ENCODE measurements at places on chromosomes 2 and 18. TPM values are rescaled to one million over a fixed set of nuclear protein-coding genes. Genes with fewer than 3 reads are reported as not detected.

DNA sequence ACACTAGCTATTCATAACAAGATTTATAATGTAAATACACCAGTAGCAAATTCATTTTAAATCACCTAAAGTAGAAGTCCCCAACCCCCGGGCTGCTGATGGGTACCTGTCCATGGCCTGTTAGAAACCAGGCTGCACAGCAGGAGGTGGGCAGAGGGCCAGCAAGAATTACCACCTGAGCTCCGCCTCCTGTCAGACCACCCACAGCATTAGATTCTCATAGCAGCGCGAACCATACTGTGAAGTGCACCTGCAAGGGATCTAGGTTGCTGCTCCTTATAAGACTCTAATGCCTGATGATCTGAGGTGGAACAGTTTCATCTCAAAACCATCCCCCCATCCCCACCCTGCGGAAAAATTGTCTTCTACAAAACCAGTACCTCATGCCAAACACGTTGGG lies 71.3 kb downstream of the KANSL1L start:
- peaks cover 12% of the 10 kb centered on the region for H3K36me3 ChIP-seq
- no peaks in the 10 kb centered on the region for H3K4me1 ChIP-seq
- no peak for DNase-seq
- H3K4me3 ChIP-seq: no peak overlapping the region
- H3K27ac ChIP-seq: no peak overlapping the region

- H3K27me3 ChIP-seq: no peaks in the 10 kb centered on the region
- no peak for DNase-seq
- peak within 1 kb of the TSS; percentile 39 for H3K4me3 ChIP-seq
- H3K27ac ChIP-seq: no peak within 1 kb of the TSS
- H3K36me3 ChIP-seq: no peaks in the 10 kb centered on the region
These were observed at the start of gene MFSD2B for GRCh38 chr2:24009680-24010476. MFSD2B (plus strand) TSS chr2:24010085; CDS start chr2:24010097, 12 bp downstream.

DNA sequence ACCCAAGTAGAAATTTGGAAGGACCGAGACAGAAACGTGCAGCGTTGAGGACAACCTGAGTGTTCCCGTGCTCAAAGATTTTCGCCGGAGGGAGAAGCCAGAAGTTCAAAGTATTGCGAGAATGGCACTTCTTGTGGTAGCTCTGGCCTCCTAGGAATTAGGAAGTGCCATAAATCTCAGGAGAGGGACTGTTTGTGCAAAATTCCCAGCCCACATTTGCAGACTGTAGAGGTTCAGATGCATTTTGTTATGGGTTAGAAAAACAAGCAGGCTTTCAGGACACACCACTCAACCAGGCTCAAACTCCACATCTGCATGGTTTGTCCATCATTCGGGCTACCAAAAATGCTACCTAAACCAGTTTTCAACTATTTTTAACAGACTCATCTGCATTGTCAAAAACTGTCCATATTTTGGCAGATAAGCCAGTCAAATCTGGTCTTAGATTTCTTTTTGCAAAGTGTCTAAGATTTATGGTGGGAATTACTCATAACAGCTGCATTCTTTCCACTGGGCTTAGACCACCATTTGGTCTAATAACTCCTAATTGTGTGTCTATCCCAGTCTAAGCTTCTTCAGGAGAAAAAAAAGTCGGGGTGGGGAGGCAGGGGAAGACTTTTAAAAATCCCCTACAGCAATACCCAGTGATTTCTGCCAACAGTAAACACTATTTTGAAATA lies 422.9 kb downstream of the ARHGAP15 start:
- H3K27ac ChIP-seq: no peak overlapping the region
- no peak overlapping the region for H3K4me3 ChIP-seq
- H3K36me3 ChIP-seq: no peaks in the 10 kb centered on the region
- peaks cover 6% of the 10 kb centered on the region for H3K4me1 ChIP-seq
- no peak for DNase-seq

DNA sequence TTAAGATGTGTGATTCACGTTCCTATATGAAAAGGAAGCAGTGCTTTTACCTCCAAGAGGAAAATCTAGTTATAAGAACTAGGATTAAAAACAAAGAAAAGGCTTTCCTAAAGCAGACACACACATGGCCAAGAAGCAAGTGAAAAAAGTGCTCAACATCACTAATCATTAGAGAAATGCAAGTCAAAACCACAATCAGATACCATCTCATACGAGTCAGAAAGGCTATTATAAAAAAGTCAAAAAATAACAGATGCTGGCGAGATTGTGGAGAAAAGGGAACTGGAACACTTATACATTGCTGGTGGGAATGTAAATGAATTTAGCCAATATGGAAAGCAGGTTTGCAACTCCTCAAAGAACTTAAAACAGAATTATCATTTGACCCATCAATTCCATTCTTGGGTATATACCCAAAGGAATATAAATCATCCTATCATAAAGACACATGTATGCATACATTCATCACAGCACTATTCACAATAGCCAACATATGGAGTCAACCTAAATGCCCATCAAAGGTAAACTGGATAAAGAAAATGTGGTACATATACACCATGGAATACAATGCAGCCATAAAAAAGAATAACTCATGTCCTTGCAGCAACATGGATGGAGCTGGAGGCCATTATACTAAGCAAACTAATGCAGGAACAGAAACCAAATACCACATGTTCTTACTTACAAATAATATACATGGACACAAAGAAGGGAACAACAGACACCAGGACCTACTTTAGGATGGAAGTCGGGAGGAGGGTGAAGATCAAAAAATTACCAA lies 285.3 kb downstream of the RAD51AP2 start:
- no peaks in the 10 kb centered on the region for H3K4me1 ChIP-seq
- H3K27ac ChIP-seq: no peak overlapping the region
- H3K4me3 ChIP-seq: no peak overlapping the region
- H3K27me3 ChIP-seq: no peaks in the 10 kb centered on the region
- H3K36me3 ChIP-seq: no peaks in the 10 kb centered on the region

- DNase-seq: no peak
- no peaks in the 10 kb centered on the region for H3K4me1 ChIP-seq
- no peaks in the 10 kb centered on the region for H3K36me3 ChIP-seq
- H3K4me3 ChIP-seq: no peak overlapping the region
These were observed 658.6 kb upstream of the FANCL start for GRCh38 chr2:58899692-58900091.

DNA sequence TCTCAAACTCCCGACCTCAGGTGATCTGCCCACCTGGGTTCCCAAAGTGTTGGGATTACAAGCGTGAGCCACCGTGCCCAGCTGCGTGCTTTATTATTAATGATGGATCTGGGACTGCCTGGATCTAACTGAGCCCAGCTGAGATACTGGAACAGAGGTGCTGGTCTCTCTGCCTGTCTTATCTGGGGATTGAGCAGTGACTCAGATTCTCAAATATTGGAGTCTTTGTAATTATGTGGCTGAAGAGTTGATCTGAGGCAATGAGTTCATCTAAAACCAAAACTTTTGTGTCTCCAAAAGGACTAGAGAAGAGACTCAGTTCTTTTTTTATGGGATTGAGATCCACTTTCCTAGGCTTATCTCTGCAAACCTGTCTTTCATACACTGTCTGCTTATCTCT lies 16.3 kb downstream of the PLEKHB2 start:
- H3K27me3 ChIP-seq: no peaks in the 10 kb centered on the region
- no peaks in the 10 kb centered on the region for H3K4me1 ChIP-seq
- no peak overlapping the region for H3K27ac ChIP-seq
- no peak for DNase-seq
- H3K36me3 ChIP-seq: peaks cover 20% of the 10 kb centered on the region

DNA sequence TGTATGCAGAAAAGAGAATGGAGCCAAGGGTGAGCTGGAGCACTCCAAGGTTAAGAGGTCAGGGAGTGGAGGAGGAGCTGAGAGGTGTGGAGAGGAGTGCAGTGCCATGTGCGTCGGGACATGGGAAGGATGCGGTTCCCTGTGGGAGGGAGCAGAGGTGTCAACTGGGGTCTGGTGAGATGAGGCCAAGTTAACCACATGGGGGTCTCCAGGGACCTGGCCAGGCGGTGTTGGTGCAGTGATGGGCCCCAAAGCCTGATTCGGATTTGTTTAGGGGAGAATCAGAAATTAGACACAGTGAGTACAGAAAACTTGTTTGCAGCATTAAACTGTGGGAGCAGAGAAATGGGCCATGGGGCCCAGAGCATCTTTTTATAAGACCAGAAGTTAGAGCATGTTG lies 210.5 kb downstream of the LDLRAD4 start:
- DNase-seq: no peak
- no peak overlapping the region for H3K27ac ChIP-seq
- no peak overlapping the region for H3K4me3 ChIP-seq
- H3K27me3 ChIP-seq: no peaks in the 10 kb centered on the region
- H3K36me3 ChIP-seq: no peaks in the 10 kb centered on the region

DNA sequence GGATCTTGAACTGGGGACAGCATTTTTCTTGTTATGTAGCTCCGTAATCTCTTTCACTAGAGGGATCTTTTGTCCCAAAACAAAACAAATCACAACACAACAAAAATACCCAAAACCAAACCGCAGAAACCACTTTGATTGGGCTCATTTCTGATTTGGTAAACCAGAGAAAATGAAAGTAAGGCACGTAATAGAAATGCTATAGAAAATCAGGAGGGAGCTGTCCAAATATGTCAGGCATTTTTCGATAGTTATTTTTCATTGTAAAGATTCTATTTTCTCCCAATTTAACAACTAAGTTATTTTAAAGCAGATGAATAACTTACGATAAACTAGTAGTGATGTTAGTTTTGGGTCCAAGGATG lies 406.5 kb downstream of the XIRP2 start:
- H3K36me3 ChIP-seq: no peaks in the 10 kb centered on the region
- no peak overlapping the region for H3K27ac ChIP-seq
- no peaks in the 10 kb centered on the region for H3K27me3 ChIP-seq

DNA sequence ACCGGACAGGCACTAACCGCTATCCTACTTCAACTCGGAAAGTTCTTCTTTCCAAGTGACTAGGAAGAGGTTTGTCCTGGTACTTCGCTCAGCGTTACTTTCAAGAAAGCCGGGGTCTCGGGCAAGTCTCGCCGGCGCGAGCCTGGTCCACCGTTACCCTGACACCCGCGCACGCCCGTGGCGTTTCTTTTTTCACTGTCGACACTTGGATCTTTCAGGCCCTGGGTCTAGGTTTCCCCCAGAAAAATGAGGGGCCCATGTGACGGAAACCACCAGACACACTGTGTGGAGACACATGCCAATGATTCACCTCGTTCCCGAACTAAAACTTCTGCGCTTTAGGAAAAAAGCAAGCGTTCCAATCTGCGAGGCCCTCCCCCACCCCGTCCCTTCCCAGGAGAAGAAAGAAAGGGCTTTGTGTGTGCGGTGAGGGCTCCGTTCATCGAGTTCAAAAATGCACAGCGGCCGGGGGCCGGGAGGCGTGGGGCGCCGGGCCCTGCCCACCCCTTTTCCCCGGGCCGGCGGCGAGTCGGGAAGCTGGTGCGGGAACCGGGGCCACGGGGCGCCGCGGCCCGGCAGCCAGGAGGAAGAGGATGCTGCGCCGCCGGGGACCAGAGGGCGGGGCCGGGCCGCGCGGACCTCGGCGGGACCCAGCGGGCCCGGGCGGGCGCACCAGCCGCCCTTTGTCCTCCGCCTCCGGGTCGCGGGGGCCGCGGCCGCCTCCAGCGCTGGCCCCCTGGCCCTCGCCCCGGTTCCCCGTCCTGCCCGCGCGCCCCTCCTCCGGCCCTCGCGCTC lies 2.6 kb downstream of the ZNF521 start:
- no peaks in the 10 kb centered on the region for H3K36me3 ChIP-seq
- H3K4me3 ChIP-seq: peak overlapping the region; percentile 60
- no peaks in the 10 kb centered on the region for H3K27me3 ChIP-seq
- peaks cover 22% of the 10 kb centered on the region for H3K4me1 ChIP-seq
- H3K27ac ChIP-seq: peak overlapping the region; percentile 93

DNA sequence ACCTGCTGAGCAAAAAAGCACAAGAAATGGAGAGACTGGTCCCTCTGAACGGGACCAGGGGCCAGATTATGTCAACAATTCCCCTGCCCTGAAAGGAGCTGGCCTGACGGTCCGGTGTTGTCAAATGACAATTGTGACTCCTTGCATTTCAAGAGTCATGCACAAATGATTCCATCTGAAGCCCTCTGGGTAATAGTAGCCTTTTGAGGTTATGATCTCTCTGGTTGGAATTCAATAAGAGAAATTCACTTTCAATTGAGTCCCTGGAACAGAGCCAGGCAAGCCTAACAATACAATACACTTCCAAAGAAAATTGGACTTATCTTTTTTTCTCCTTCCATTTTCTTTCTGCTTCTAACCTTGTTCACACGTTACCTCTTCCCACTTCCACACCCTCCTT lies 116.9 kb downstream of the C1D start:
- no peaks in the 10 kb centered on the region for H3K36me3 ChIP-seq
- no peak overlapping the region for H3K4me3 ChIP-seq
- H3K4me1 ChIP-seq: no peaks in the 10 kb centered on the region
- no peak overlapping the region for H3K27ac ChIP-seq
- no peaks in the 10 kb centered on the region for H3K27me3 ChIP-seq

DNA sequence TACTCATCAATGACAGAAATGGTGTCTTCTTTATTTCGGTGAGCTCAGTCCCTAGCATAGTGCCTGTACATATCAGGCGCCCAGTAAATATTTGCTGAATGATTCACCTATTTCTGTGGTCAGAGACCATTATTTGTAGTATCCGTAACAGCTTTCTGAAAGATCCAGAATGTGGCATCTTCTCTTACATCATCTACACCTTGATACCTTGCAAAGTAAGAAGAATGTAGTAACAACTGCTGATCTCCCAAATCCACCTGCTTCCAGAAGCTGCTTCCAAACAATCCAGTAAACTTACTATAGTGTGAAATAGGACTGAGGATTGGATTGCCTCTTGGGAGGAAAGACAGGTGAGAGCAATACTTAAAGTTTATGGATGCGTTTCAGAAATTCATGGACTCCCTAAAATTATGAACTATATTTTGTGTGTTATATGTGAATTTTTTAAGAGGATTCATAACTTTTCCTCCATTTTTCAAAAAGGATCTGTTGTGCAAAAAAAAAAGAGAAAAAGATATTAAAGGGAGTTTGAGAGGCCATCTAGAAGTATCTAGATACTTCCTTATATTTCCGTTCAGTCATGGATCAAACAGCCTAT lies 945 bp upstream of the ASXL2 start:
- no peak overlapping the region for H3K27ac ChIP-seq
- H3K4me3 ChIP-seq: peak overlapping the region; percentile 58
- H3K36me3 ChIP-seq: no peaks in the 10 kb centered on the region

GRCh38 chr2:178811901-178812300 lies 4.7 kb upstream of the TTN start:
- no peak for DNase-seq
- H3K27ac ChIP-seq: no peak overlapping the region
- H3K36me3 ChIP-seq: no peaks in the 10 kb centered on the region

GRCh38 chr2:239815671-239816070 lies 209.5 kb downstream of the NDUFA10 start:
- H3K4me1 ChIP-seq: peaks cover 16% of the 10 kb centered on the region
- DNase-seq: no peak
- no peaks in the 10 kb centered on the region for H3K36me3 ChIP-seq
- H3K27me3 ChIP-seq: no peaks in the 10 kb centered on the region

DNA sequence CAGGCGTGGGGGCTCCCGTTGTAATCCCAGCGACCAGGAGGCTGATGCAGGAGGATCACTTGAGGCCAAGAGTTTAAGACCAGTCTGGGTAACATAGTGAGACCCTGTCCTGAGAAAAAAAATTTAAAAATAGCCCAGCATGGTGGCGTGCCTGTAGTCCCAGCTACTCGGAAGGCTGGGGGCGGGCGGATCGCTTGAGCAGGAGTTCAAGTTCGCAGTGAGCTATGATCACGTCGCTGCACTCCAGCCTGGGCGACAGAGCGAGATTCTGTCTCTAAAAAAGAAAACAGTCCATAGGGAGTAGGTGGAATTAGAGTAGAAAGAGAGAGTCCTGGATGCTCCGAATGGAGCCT lies 325 bp upstream of the TTLL4 start:
- H3K36me3 ChIP-seq: no peaks in the 10 kb centered on the region
- peak overlapping the region; percentile 96 for H3K4me3 ChIP-seq
- no peaks in the 10 kb centered on the region for H3K27me3 ChIP-seq
- peaks cover 24% of the 10 kb centered on the region for H3K4me1 ChIP-seq
- DNase-seq: no peak
- peak overlapping the region; percentile 28 for H3K27ac ChIP-seq

Gene CABLES1
- total RNA-seq: 39.3 TPM

Gene CMPK2
- total RNA-seq: 5.6 TPM

Gene PAX3
- total RNA-seq: not detected

Gene HJURP
- total RNA-seq: 2.2 TPM
